Astrocyte of the spinal cord (primary cell): ENCODE measurements at places on chromosomes 11 and 22.

- peak; percentile 41 for DNase-seq
These were observed 747.9 kb downstream of the OPCML start for GRCh38 chr11:132784441-132784840.

DNA sequence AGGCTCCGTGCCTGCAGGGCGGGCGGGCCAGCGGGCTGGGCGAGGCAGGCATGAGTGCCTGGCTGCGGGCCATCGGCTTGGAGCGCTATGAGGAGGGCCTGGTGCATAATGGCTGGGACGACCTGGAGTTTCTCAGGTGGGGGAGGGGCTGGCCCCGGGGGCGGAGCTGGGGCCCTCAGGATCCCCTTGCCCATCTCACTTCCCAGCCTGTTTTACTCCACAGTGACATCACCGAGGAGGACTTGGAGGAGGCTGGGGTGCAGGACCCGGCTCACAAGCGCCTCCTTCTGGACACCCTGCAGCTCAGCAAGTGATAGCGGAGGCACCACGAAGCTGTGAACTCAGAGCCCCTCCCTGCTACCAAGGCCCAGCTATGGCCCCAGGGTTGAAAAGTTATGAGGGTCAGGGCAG, 5.9 kb downstream of the PHOX2A start:
- DNase-seq: peak; percentile 67

- DNase-seq: no peak
These were observed 72.6 kb downstream of the CCDC34 start for GRCh38 chr11:27290261-27291050.

- peak; percentile 87 for DNase-seq
These were observed 19.2 kb upstream of the TALDO1 start for GRCh38 chr11:727859-728748.

DNA sequence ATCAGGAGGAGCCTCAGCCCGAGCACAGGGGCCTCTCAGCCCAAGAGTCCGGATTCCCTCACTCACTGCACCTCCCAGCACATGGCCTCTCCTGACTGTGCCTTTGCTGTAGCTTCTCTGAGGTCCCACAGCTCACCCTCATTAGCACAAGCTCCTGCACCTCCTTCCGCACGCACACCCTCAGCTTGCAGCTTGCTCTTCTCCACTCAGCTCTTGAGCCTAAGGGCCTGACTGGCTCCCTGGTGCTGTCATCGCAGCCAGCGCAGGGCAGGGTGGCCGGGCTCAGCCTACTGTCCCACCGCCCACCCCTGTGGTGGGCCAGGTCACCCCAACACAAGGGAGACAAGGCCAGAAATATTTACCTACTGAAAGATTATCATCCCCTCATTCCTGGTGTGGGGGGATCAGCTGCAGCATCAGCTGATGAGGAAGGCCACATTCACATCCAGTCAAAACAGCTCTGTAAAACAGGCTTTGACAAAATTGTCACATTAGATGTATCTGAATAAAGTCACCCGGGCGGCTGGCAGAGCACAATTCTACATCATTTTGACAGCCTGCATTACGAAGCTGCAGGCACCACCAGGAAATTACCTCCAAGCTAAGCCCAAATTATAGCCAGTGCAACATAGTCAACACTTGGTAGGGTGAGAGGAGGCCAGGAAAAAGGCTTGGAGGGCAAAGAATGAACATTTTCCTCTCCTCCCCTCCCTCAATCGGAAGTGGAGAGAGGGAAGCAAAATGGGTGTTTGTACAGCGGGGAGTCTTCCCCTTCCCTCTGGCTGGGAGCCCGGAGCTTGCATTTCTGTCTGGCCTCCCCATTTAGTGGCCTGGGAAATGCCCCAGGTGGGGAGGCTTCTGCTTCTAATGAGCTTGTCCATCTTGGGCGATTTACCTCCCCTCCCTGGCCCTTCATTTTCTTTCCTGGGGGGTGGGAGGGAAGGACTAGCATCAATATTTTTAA, 29.5 kb upstream of the IGSF9B start:
- no peak for DNase-seq

DNA sequence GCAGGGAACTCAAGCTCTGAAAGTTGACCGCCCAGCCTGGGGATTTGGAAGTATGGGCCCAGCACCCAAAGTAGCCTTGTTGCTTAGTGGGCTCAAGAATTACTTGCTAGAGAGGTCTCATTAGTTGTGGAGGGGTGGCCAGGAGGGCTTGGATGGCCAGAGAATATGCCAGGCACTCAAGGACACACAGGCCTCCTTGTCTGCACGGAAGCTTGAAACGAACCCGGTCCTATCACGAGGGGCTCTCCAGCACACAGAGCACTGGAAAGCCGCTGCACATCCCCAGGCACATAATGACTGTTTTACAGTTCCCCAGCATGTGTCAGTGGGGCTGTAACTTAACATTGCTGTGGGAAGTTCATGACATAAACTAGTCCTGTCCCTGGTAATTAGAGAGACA, 55.9 kb downstream of the NAT10 start:
- no peak for DNase-seq

- no peak for DNase-seq
These were observed 14.3 kb downstream of the CHST1 start for GRCh38 chr11:45651156-45651555.

DNA sequence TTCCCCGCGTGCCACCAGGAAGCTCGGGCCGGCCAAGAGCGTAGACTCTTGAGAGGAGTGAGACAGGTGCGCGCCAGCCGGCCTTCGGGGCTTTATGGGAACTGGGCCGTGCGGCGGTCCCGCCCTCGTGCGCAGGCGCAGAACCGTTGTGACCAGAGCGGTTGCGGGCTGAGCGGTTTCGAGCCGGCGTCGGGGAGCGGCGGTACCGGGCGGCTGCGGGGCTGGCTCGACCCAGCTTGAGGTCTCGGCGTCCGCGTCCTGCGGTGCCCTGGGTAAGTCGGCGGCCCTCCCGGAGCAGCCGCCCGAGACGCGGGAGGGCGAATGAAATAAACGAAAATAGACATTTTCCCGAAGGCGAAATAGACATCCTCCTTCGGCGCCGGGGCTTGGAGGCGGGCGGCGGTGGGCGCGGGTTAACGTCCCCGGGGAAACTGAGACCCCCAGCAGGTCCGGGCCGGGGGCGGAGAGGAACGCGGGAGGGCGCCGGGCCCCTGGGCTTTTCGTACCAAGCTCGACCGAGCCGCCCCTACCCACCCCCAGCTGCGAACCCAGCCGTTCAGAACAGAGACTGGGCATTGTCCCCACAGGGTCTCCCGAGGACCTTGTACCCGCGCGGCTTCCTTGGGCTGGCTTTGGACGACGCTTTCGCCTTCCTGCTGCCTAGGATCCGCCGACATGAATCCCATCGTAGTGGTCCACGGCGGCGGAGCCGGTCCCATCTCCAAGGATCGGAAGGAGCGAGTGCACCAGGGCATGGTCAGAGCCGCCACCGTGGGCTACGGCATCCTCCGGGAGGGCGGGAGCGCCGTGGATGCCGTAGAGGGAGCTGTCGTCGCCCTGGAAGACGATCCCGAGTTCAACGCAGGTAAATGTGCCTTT, at the start of gene ASRGL1:
ASRGL1 (plus strand) TSS at position 146 of the 879 bp plus-strand sequence; CDS start at position 676, 530 bp downstream.
- DNase-seq: peak; percentile 25

- DNase-seq: peak; percentile 52
These were observed 2.9 kb upstream of the BTBD10 start for GRCh38 chr11:13465909-13466371.

GRCh38 chr22:47308886-47309285, 546.4 kb downstream of the TBC1D22A start:
- DNase-seq: no peak

GRCh38 chr22:23882370-23882769, 11.8 kb upstream of the MIF start:
- no peak for DNase-seq

- no peak for DNase-seq
These were observed 25.8 kb upstream of the DAGLA start for GRCh38 chr11:61654397-61654829.

DNA sequence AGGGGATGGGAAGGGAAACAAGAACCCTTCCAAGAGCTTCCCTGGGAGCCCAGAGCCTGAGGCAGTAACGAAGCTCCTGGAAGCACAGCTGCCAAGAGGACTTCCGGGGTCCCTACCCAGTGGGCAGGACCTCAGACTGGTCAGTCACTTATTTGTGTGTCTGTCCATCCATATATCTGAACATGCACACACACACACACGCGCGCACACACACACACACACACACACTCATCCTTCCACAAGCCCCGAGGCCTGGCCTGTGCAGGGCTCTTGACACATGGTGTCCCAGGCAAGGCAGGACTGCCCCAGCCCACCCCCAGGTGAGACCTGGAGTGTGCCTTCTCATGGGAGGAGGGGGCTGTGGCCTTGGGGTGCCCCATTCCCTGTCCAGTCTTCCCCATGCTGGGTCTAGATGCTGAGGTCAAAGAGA, 44.9 kb downstream of the IGLL5 start:
- DNase-seq: no peak
